ENCODE measurements at places on chromosomes 4 and X.

DNA sequence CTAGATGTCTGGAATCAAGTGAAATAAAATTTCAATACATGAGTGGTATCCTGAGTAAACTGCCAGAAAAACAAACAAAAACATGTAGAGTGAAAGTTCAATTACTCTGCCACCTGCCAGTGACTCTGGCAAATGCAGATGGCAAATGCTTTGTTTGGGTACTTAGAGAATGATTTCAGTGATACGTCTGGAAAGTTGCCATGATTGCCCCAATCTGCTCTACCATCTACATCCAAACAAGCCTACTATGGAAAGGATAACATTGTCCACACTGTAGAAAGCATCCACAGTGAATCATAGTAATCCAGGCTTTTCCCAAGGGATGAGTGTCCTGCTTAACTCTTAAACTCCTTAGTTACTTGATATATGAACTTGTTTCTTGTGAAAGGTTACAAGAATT lies 3.4 kb downstream of the SPATA4 start:
- DNase-seq, result no peak

DNA sequence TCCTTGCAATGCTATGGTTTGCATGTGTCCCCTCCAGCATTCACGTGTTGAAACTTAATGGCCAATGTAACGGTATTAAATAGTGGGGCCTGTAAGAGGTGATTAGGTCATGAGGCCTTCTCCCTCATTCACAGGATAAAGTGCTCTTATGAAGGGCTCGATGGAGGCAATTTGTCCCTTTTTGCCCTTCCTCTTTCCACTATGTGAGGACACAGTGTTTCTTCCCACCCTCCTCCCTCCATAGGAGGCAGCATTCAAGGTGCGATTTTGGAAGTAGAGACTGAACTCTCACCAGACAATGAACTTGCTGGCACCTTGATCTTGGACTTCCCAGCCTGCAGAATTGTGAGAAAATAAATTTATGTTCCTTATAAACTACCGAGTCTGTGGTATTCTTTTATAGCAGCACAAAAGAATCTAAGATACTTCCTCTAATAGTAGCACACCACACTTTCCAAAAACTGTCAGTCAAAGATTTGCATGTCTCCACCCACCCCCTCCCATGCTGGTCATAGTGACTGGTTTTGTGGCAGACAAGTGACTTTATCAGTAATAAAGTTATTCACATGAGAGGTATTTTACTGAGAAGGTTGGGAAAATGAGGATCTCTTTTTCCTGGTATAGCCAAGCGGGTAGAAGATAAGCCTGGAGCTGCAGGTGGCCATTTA lies 113.5 kb upstream of the TTC29 start:
- DNase-seq, result no peak

DNA sequence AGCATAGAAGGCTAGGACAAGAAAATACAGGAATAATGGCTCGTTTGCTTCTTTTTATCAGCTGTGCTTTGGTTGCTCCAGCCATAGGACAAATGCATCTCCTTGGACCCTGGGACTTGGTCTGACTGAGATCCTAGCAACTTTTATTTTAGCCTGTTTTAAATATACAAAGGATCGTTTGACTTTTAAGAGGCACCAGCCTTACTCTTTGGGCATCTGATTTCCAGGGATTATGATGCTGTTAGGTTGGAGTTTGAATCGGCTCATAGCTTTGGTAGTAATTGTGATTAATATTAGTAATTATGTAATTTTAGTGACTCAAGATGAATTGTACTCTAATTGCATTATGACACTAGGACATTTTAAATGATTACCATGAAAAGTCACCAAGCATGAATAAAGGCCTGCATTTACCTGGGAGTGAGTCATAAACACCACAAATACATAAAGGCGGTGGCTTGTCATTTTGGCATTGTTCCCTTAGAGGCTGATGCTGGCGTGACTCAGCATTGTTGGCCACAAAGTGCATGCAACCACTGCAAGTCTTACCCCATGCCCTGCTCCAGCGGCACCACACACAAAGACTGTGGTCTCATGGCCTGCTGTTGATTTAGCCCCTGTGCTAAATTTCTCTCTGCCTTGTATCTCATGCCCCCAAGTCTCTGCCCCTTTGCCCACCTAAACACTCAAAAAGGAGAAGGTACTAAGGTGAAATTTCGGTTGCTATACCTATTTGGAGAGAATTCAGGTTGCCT lies 12.4 kb downstream of the GPAT3 start:
- DNase-seq, result peak; percentile 93

DNA sequence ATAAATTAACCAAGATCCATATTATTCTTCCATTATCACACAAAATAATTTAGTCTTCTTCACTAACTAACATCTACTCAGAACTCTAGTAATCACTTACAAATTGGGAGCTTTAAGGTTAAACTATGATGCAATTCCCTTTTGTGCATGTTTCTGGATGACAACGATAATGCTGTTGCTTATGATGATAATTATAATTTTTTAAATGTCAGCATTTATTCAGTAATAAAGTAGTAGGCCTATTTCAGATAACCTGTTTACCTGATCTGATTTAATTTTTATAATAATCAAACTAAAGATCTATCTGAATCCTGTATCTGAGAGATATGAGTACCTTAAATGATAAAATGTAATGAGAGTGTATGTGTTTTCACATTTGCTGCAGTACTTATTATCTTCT lies 507.8 kb upstream of the GRID2 start:
- no peak for DNase-seq

DNA sequence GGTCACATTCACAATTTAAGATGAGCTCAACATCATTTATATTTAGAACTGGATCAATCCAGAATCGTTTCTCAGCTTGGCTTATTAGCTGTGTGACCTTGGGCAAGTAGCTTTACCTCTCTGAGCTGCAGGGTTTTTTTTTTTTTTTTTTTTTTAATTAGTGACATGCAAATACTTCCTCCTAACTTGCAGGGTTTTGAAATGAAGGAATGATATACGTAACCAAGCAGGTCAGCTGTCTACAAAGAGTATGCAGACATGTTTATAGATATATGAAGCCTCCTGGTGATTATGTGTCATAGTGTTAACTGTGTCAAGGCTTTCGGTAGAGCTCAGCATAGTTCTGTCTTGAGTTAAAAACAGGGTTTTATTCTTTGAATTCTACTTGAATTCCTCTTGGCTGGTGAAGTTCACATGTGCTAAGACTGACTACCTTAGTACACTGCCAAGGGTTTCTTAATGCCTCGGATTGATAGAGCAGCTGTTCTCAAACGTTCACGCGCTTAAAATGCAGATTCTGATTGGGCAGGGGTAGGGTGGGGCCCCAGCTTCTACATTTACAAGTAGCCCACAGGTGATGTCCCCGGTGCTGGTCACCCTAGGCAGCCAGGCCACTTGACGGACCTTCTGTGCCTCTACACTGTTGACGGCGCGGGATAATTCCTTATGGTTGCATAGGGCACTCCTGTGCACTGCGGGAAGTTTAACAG lies 654 bp upstream of the STS start:
- DNase-seq, result peak; percentile 26

Data from activated CD4-positive, alpha-beta T cell treated with anti-CD3 and anti-CD28 coated beads, Interleukin-2, Interleukin-4, amounts not matched to agents 100 ng/mL and 50 ng/mL, durations not matched to agents 16 hours and 8 hours (primary cell).